ENCODE measurements at places on chromosomes 7 and 10.

GRCh38 chr7:128405471-128406313 is 4.1 kb downstream of the IMPDH1 start:
- DNase-seq, result peak; percentile 77

DNA sequence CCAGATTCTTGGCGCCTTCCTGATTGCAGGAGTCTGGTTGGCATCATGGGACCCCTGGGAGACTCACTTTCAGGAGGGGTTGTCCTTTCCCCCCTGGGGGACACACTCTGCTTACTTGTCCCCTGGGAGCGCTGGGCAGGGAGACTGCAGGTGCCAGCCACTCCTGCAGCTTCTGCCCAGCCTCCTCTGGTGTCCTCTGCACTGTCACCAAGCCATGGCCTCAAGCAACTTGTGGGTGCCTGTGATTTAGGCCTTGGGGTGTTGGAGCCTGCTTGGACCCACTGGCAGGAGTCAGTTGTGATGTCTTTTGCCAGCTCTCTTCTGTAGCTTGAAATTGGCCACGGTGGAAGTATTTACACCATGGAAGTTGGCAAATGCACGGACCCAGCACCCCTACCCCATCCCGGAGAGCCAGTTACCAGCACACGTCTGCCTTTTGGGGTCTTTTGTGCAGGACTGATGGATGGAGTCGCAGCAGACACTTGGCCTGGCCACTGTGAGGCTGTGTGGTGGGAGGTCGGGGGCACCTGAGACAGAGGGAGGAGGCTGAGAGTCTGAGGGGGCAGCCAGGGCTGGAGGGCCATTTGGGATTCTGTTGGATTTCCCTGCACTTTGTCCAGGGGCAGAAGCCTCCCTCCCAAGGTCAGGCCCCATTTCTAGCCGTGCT is 104.7 kb downstream of the LHPP start:
- DNase-seq, result no peak

- no peak for DNase-seq
Measured at GRCh38 chr7:32890010-32890792, 1.4 kb downstream of the KBTBD2 start.

- no peak for DNase-seq
Measured at GRCh38 chr10:70849582-70850016, 33.9 kb downstream of the SGPL1 start.

- DNase-seq, result no peak
Measured at GRCh38 chr7:44854644-44855364, 6.9 kb upstream of the H2AZ2 start.

- DNase-seq, result no peak
Measured at GRCh38 chr10:72322280-72323058, 32.2 kb downstream of the DNAJB12 start.
